ENCODE measurements at places on chromosomes 3 and 15.

GRCh38 chr3:64559588-64559987 is 128.2 kb downstream of the ADAMTS9 start:
- DNase-seq = no peak

DNA sequence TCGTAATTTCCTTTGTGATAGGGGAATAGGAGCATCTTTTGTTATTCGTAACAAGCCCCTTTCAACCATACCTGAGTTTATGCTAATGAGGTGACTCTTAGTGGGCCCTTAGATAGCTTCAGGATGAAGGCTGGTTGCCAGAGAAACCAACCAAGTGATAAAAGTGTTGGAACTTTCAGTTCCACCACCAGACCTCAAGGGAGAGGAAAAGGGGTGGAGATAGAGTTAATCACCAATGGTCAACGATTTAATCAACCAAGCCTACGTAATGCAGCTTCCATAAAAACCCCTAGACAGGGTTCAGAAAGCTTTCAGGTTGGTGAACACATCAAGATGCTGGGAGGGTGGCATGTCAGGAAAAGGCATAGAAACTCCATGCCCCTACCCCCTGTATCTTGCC is 33.0 kb downstream of the HERC1 start:
- no peak for DNase-seq

- DNase-seq = peak; percentile 8
Measured at GRCh38 chr3:153892126-153892525, 229.1 kb upstream of the ARHGEF26 start.

- DNase-seq = no peak
Measured at GRCh38 chr3:110178965-110179364, 841.6 kb upstream of the DPPA4 start.

DNA sequence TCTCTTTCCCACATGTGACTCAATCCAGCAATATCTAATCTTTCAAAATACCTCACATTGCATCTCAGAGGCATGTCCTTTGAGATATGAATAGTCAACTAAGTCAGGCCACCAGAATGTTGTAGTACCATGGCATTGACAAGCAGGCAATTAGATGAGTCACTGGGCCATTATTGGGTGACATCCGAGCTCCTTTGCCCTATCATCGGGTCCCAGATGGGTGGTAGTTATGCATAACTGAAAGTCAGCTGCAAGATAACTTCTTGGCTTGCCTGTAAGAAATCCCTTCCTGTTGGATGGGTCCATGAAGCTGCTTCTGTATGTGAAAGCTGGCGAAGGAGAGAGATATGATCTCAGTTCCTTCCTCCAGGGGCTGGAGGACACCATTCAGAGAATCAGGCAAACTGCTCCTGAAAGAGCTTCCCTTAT is 32.8 kb downstream of the ARRDC4 start:
- DNase-seq = no peak

DNA sequence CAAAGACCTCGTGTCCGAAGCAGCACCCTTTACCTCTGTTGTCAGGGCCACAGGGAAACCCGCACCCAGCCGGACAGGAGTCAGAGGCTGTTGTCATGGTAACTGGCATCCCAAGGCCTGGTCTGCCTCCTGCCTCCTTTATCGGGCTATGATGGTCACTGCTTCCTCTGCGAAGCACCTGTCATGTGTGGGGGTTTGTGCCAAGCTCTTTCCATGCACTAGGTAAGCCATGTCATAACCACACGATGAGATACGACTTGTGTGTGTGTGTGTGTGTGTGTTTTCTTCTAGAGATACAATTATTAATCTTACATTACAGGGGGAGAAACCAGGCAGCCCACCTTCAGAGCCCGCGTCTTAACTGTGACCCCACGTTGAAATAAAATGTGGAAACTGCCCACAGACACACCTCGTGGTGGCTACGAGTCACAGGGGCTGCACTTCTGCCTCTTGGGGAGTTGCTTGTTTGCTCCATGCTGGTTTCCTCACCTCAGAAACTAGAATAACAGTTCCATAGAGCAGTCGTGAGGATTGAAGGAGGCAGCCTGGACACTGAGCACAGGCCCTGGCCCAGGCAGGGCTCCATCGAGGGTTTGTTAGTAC is 18.0 kb downstream of the ZDHHC19 start:
- no peak for DNase-seq

GRCh38 chr15:33405096-33405495 is 94.3 kb downstream of the RYR3 start:
- DNase-seq = no peak

DNA sequence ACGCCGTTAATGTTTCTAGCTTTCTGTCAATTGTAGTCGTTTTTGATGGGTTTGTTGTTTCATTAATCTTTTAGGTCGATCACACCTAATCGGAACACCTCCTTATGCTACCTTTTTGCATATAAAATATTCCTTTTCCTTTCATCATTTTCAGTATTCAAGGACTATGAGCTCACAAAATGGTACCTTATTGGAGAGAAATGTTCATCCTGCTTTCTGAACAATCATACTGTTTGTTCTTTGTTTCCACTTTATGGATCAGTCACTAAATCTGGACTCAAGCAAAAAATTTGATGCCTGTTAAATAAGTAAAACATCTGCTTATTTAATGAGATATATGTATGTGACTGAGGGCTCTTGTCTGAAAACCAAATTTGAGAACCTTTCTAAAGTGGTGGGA is 1.1 kb downstream of the KIF15 start:
- DNase-seq = no peak

DNA sequence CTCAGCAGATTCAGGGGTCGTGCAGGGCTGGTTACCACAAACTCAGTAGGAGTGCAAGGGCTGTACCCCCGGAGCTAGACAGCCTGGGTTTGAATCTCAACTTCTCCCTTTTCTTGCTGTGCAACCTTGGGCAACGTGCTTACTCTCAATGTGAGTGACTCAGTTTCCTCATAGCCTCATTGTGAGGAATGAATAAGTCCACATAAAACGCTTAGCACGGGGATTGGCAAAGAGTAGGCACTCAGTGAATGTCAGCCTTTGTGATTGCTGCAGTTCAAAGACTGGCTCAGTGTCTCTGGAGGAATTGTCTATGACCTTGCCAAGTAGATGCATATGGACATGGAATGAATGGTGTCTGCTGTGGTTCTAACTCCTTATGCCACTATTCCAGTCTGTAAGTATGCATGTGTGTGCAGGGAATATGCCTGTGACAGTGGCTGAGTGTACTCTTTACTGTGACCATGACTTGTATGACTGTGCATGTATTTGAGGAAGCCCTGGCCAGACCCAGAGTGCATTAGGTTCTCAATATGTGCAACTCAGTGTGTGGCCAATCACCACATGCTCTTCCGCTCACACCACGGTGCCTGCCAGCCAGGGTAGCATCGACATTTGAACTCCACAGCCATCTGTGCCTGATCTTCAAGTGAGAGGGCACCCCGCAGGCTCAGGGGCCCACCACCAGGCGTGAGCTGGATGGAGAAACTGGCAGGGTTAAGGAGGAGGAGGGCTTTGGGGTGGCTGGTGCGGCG is 900 bp upstream of the HYAL3 start:
- no peak for DNase-seq

DNA sequence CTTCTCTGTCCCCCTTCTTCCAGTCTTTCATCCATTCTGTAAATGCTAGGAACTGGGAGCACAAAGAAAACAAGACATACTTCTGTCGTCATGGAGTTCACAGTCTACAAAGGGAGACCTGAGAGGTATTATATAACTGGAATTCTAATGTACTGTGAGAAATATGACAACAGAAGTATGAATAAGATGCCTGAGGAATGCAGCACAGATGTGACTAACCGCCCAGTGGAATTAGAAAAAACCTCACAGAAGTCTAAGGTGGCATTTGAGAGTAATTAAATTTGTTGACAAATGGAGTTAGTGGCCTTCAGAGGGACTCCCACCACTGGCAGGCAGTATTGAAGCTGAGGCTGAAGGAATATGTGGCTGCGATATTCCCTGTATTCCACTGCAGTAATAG is 168.5 kb upstream of the FAM3D start:
- DNase-seq = no peak

DNA sequence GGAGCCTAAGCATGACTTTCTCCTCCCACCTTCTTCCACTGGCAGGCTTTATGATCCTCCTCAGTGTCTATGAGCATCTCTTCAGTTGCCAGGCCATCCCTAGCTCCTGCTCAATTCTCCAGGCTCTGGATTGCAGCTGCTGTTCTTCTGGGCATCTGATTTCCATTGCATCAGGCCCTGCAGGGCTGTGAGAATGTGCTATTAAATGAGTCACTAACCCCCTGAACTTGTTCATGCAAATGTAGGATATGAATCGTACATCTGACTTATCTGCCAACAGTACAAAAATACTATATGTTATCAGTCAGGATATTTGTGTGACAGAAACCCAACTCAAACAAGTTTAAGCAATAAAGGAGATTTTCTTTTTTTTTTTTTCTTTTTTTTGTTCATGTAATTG is 11.9 kb downstream of the GPR176 start:
- DNase-seq = peak; percentile 81

DNA sequence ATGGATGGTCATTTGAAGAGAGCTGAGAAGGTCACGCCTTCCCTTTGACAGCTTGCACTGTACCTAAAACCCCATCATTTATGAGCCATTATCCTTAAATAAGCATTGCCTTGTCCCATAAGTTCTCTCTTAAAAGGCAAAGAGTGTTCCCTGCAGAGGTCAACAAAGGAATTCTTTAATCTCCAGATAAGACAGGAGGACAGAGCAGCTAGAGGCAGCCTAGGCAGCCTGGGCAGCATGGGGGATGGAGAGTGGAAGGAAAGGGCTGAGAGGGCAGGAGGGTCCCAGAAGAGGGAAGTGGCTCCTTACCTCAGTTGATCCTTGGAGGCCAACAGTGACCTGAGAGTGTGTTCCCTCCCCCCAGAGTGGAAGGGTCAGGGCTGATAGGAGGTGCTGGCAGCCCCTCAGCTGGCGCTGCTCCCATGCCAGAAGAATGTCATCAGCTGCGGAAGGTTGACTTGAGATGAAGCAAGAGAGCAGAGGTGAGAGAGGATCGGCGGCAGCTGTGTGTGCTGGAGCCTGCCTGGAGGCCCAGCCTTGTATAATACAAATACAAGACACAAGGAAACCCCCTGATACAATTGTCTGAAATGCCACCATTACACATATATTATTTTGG is 12.8 kb downstream of the KBTBD13 start:
- no peak for DNase-seq

DNA sequence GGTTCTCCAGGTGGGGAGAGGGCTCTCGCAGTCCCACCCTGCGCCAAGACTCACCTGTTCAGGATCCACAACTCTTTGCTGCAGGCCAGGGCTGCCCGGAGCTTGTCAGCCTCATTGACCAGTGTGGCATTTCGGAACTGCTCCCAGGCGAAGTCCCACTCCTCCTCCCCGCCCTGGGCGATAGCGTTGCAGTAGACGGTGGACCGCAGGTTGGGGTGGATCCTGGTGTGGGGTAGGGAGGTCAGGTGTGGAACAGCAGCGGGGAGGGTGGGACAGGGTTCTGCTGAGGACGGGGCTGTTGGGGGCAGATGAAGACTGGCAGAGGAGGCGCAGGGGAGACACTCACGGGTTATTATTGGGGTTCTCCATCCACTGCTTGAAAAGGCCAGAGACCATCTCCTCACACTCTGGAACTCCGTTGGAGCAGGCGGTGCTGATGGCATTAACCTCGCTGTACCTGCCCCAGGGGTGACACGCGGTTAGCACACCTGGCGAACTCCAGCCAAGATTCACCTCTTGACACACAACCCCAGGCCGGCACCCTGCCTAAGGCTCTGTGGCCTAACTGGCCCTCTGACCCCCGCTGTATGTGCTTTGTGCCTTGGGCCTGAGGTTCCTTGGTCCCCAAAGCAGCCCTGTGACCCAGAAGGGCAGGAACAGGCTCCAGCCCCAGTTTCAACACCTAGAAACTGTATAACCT is 16.1 kb downstream of the MESP2 start:
- no peak for DNase-seq

- peak; percentile 2 for DNase-seq
Measured at GRCh38 chr3:133973249-133973980, 56.3 kb downstream of the SLCO2A1 start.

DNA sequence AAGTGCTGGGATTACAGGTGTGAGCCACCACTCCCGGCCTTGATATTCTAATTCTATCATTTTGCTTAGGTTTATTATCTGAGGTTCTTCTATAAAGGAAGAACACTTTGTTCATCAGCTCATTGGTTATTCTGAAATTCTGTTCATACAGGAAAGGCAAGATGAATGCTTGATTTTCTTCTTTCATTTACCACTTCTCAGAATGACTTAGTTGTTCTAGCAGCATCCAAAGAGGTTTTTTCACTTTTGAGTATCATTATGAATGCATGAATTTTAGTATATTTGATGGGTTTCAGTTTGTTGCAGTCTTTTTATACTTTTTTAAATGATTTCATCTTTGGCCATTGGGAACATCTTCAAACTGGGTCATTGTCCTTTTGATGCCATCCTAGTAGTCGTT is 51.8 kb downstream of the RNF111 start:
- no peak for DNase-seq

- no peak for DNase-seq
Measured at GRCh38 chr15:68201153-68201878, 3.8 kb downstream of the CALML4 start.

DNA sequence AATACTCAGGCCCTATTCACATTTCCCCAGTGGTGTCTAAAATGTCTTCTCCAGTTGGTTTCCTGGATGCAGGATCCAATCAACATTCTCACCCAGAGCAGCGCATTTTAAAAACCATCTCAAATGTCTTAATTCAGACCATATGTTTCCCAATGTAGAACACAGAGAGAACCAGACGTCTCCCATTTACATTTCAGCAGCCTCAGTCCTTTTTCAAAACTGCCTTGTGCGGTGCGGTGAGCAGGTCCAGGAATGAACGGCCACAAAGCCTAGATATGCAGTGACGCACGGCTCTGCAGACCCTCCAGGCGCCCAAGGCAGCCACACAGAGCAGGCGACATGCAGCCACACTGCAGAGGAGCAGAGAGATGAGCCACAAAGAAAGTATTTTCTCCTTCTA is 66.1 kb upstream of the MEX3B start:
- no peak for DNase-seq

DNA sequence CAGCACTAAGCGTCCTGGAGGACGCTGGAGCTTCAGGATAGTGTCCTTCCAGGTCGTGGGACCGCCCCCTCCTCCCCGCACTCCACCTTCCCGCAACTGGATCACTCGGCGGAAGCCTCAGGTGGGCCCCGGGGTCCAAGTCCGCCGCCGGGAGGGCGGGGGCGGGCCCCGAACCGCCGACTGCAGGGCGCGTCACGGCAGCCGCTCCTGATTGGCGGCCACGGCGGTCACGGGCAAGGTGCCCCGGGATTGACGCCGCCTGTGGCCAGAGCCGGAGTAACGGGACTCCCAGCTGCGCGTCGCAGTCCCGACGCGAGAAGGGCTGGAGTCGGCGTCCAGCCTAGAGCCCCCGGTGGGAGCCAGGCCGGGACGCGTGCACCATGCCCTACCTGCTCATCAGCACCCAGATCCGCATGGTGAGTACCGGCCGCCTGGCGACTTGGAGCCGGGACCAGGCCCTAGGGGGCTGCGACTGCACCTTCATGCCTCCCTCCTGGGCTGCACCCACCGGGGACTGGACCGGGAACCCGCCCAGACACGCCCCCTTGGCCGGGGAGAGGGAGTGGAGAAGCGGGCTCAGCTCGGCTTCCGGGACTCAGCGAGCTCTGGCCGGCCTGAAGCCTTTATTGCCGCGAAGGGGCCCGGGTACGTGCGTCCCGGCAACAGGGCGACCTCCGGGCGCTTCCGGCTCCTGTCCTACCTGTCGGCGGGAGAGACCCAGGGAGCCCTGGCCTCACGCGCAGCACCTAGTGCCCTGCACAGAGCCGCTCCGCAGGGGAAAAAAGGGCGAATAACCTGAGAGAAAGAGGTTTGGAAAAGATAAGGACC is at the start of gene GCHFR:
GCHFR (plus strand) TSS at position 268 of the 828 bp plus-strand sequence; CDS start at position 381, 113 bp downstream.
- DNase-seq = no peak

- no peak for DNase-seq
Measured at GRCh38 chr3:36786921-36787890, 22.9 kb upstream of the DCLK3 start.
